ENCODE measurements at places on chromosomes 5 and 9.

DNA sequence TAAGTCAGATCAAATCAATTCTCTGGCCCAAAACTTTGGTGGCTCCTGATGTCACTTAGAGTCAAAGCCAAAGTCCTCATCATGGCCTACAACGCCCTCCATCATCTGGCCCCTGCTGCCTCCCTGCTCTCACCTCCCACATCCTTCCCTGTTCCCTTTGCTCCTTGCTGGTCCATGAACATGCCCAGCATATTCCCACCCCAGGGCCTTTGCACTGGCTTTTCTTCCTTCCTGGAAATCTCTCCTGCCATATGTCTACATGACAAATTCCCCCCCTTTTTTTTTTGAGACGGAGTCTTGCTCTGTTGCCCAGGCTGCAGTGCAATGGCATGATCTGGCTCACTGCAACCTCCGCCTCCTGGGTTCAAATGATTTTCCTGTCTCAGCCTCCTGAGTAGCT, 11.1 kb upstream of the PSD2 start:
- no peaks in the 10 kb centered on the region for H3K27me3 ChIP-seq
- DNase-seq = no peak
- no peak overlapping the region for H3K4me3 ChIP-seq
- H3K27ac ChIP-seq = no peak overlapping the region
- no peaks in the 10 kb centered on the region for H3K36me3 ChIP-seq

DNA sequence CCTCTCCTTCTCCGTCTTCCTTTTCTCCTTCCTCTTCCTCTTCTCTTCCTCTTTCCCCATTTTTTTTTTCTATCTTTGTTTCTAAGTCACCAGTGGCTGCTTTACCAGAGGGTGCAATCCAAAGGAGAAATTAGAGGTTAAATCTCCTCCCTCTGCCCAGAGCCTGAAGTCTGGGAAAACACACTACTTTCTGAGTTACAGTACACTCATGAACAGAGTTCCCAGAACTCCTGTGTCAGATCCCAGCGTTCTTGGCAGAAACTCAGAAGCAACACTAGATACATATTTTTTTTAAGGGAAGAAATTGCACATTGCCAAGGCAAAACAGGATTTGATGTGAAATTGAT, 189.0 kb downstream of the SNCAIP start:
- no peak overlapping the region for H3K27ac ChIP-seq
- no peaks in the 10 kb centered on the region for H3K27me3 ChIP-seq
- H3K4me3 ChIP-seq = no peak overlapping the region
- DNase-seq = no peak
- no peaks in the 10 kb centered on the region for H3K4me1 ChIP-seq
- H3K36me3 ChIP-seq = no peaks in the 10 kb centered on the region

- no peak for DNase-seq
- H3K4me3 ChIP-seq = no peak overlapping the region
- H3K27me3 ChIP-seq = no peaks in the 10 kb centered on the region
- H3K4me1 ChIP-seq = no peaks in the 10 kb centered on the region
These were observed 165.4 kb upstream of the LHFPL2 start for GRCh38 chr5:78813906-78814530.

DNA sequence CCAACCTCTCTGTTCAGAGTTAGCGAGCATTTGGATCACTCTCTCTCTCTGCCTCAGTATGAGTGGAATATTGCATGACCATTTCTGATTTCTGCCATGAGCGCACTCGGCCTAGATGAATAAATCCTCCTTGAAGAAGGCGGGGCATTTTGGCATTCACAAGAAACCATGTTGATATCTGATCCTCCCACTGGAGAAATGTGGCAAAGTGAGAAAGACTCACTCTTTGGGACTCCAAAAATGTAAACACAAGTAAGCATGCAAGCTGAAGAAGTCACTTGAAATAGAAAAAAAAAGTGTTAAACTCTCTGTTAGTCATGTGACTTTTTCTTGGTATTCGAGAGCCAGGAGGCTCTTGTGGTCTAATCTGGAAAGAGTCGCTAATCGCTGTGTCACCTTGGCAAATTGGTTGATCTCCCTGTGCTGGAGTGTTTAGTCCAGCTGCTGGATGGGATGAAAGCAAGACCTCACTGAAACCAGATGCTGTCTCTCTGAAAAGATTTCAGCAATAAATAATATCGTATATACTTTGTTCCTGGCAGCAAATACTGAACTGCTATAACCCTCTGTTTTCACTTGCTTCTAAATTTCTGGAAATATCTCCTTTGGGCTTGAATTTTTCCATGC, 95.5 kb downstream of the GHR start:
- no peaks in the 10 kb centered on the region for H3K36me3 ChIP-seq
- no peaks in the 10 kb centered on the region for H3K4me1 ChIP-seq
- no peak for DNase-seq
- H3K27ac ChIP-seq = no peak overlapping the region
- H3K27me3 ChIP-seq = no peaks in the 10 kb centered on the region

DNA sequence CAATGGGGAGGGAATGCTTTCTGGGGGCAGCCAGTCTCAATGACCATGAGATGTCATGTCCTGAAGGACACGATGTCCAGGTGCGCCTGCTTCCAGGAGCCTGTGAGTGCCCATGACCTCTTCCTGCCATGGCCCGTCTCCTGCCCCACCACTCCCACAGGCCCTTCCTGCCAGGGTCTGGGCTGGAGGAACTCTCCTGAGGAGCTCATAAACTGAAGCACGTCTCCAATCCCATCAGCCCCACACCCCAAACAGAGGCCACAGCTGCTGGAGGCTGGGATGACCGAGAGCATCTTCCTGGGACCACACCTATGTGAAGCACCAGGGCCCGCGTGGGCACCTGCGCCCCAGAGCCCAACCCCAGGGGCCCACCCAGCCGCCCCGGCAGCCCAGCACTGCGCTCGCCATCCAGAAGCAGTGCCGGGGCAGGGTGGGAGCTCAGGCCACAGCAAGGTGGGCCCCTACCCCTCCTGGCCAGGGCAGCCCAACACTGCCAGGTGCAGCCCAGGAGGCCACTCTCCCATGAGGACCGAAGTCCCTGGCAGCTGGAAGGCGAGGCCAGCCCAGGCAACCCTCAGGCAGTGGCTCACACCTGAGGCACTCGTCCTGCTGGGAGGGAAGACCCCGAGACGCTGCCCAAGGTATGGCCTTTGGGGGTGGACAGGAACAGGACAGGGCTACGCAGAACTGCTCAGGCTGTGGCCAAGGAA, 53.9 kb upstream of the UBAC1 start:
- peaks cover 5% of the 10 kb centered on the region for H3K4me1 ChIP-seq
- peaks cover 28% of the 10 kb centered on the region for H3K36me3 ChIP-seq
- no peaks in the 10 kb centered on the region for H3K27me3 ChIP-seq
- no peak overlapping the region for H3K4me3 ChIP-seq
- no peak for DNase-seq

DNA sequence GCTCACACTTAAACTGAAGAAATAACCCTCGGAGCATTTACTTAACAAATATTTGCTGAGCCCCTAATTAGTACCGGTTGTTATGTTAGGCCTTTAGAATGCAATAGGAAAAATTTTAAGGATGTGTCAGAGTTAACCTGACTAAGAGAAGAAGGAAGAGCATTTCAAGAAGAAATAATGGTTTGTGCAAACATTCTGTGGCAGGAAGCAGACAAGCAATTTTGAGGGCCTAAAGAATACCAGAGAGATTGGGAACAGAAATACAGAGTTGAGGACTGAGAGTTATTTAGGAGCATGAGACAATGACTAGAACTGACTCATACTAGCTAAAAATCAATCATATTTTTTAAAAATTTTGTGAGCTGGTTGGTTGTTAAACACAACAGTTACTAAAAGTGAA, 218.8 kb downstream of the PRR16 start:
- DNase-seq = no peak
- H3K4me1 ChIP-seq = no peaks in the 10 kb centered on the region
- no peaks in the 10 kb centered on the region for H3K27me3 ChIP-seq
- no peak overlapping the region for H3K27ac ChIP-seq
- no peak overlapping the region for H3K4me3 ChIP-seq
- H3K36me3 ChIP-seq = no peaks in the 10 kb centered on the region

- no peaks in the 10 kb centered on the region for H3K4me1 ChIP-seq
- no peak for DNase-seq
- H3K36me3 ChIP-seq = no peaks in the 10 kb centered on the region
- H3K27ac ChIP-seq = no peak overlapping the region
- H3K27me3 ChIP-seq = no peaks in the 10 kb centered on the region
These were observed 211.2 kb downstream of the GOLPH3 start for GRCh38 chr5:31962871-31963307.

DNA sequence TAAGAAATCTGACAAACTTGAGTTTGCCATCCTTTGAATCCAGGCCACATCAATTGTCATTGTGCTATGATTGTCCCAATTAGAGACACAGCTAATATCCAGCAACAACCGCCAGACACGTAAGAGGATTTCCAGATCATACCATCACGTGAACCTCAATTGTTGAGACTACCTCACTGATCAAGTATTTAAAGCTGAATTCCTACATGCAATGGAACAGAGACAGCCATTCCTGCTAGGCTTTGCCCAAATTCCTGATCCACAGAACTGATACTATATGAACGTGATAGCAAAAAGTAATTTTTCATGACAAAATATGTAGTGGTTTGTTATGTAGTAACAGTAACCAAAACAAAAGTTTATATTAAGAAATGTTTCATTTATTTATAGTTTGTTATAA, 657.7 kb downstream of the PRR16 start:
- H3K36me3 ChIP-seq = no peaks in the 10 kb centered on the region
- H3K27ac ChIP-seq = no peak overlapping the region
- no peak for DNase-seq

DNA sequence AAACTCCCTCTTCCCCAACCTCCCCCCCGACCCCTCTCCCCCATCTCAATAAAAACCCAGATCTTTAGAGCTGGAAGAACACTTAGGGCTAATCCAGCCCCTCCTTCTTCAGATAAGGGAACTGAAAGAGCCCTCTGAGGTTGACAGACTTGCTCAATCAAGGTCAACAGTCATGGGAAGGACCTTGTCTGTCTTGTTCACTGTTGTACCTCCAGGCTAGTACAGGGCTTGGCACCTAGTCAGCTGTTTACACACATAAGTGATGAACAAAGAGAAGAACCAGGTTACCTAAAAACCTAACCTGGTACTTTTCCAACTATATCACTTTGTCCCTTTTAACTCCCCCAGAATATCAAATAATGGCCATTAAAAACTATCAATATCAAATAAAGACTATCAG, 2.4 kb downstream of the TTC39B start:
- no peaks in the 10 kb centered on the region for H3K36me3 ChIP-seq
- H3K27ac ChIP-seq = no peak overlapping the region
- no peak for DNase-seq
- no peaks in the 10 kb centered on the region for H3K4me1 ChIP-seq
- H3K27me3 ChIP-seq = no peaks in the 10 kb centered on the region

- no peaks in the 10 kb centered on the region for H3K36me3 ChIP-seq
- no peak overlapping the region for H3K27ac ChIP-seq
- no peaks in the 10 kb centered on the region for H3K27me3 ChIP-seq
- H3K4me1 ChIP-seq = no peaks in the 10 kb centered on the region
- no peak overlapping the region for H3K4me3 ChIP-seq
These were observed 72.2 kb downstream of the SHB start for GRCh38 chr9:37996819-37997217.

DNA sequence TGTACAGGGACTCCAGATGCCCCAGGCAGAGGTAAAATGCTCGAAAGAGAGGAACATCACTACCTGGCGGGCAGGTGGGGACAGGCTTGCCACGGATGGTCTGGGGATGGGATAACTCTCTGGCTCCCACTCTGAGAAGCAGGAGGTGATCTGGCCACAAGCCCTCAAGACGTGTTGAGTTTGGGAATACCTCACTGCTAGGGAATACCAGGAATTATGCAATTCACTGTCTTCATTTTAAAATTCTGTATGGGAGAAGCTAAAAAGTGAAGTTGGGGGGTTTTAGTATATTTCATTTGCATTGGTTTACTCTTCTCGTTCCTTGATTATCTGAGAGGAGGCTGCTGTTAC, 510.4 kb downstream of the CCDC171 start:
- H3K27ac ChIP-seq = no peak overlapping the region
- no peaks in the 10 kb centered on the region for H3K36me3 ChIP-seq
- H3K4me1 ChIP-seq = no peaks in the 10 kb centered on the region
- no peaks in the 10 kb centered on the region for H3K27me3 ChIP-seq

DNA sequence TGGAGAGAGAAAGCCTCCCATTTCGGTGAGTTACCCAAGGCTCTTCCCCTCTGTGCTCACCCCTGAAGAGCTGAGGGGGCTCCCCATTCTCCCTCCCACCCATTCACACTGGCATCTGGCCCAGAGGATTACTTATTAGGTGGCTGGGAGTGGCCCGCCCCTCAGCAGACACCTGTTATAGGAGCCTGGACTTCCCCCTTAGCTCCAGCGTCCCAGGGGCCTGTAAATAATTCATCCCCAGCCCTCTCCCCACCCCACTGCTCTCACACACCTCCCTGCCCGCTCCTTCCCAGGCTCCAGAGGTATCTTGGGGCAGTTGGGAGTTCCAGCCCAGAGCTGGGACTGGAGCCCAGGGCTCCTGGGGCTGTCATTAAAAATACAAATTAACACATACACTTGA, 11.6 kb upstream of the SLC6A7 start:
- no peak overlapping the region for H3K4me3 ChIP-seq
- no peaks in the 10 kb centered on the region for H3K36me3 ChIP-seq
- no peaks in the 10 kb centered on the region for H3K27me3 ChIP-seq

DNA sequence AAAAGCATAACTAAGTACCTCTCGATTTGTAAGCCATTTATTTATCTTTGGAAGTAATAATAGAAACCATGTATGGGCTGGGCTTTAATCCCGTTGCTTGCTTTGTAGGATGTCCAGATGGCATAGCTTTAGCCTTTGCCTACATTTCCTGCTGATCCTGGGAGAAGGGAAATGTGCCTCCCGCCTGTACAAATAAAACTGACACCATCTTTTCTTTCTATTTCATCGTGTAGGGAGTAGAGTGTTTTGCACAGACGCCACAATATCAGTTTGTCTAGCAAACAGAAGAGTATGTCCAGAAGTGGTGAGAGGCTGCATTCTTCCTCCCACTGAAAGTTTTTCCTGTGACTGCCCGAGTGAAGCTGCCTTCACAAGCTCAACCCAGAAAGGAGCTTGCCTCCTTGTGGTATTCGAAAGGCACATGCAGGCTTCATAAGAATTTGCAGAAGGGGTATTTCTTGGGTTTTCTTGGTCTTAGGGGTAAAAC, 24.7 kb upstream of the TJP2 start:
- H3K36me3 ChIP-seq = no peaks in the 10 kb centered on the region
- no peaks in the 10 kb centered on the region for H3K4me1 ChIP-seq
- DNase-seq = no peak
- H3K27ac ChIP-seq = no peak overlapping the region
- H3K27me3 ChIP-seq = no peaks in the 10 kb centered on the region
- H3K4me3 ChIP-seq = no peak overlapping the region

- no peak for DNase-seq
- no peaks in the 10 kb centered on the region for H3K36me3 ChIP-seq
- no peak overlapping the region for H3K4me3 ChIP-seq
- H3K4me1 ChIP-seq = no peaks in the 10 kb centered on the region
- no peaks in the 10 kb centered on the region for H3K27me3 ChIP-seq
These were observed 454.6 kb downstream of the CETN3 start for GRCh38 chr5:89954916-89955315.

- H3K4me3 ChIP-seq = no peak overlapping the region
- no peaks in the 10 kb centered on the region for H3K36me3 ChIP-seq
- H3K27ac ChIP-seq = no peak overlapping the region
- no peaks in the 10 kb centered on the region for H3K4me1 ChIP-seq
These were observed 2223.0 kb downstream of the MAT2B start for GRCh38 chr5:165728425-165728824.
